Sciatic nerve (tissue), 2 donors: ENCODE measurements at places on chromosomes 4 and X.

- DNase-seq = no peak
These were observed 149.2 kb downstream of the KDM6A start for GRCh38 chrX:45022150-45022549.

DNA sequence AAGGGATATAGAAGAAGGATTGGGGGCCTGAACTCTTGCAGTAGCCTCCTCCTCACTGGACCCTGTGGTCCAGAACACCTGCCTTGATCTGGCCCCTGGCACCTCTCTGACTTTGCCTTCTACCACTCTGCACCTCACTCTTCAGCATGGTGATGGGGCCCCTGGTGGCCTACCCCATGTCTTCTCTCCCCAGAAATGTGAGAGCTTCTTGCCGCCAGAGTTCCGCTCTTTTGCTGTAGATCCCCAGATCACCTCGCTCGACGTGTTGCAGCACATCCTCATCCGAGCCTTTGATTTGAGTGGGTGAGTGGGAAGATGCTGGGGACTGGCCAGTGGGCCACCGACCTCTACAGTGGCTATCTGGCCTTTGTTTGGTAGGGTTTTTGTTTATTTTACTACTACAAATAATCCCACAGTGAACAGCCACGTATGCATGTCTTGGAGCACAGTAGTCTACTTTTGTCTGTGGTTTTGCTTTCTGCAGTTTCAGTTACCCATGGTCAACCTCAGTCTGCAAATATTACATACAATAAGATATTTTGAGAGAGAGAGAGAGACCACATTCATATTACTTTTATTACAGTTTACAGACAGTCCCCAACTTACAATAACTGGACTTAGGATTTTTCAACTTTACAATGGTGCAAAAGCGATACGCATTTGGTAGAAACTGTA, 1.8 kb downstream of the TBC1D25 start:
- DNase-seq = no peak

DNA sequence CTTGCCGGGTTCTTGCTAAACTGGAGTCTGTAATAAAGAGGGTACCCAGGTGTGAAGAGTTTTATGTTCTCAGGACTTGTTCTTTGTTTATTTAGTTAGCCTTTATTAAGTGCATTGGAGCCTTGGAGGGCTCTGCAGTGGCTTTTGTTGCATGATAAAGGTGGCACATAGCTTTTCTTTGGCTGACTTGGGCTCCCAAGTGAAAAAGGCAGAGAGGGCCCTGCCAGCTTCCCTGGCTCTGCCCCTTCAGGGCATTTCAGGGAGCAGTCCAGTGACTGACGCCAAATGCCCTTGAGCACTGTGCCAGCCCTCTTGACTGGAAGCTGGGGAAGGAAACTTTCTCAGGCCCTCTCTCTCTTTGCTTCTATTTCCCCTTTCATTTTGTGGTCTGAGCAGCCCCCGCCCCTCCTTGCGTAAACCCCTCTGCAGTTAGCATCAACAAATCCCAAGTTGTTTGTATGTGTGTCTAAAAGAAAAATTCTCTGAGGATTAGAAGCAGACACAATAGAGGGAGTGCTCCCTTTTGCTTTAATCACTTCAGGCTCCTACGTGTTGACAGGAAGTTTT, 152.2 kb downstream of the NHS start:
- DNase-seq = no peak

DNA sequence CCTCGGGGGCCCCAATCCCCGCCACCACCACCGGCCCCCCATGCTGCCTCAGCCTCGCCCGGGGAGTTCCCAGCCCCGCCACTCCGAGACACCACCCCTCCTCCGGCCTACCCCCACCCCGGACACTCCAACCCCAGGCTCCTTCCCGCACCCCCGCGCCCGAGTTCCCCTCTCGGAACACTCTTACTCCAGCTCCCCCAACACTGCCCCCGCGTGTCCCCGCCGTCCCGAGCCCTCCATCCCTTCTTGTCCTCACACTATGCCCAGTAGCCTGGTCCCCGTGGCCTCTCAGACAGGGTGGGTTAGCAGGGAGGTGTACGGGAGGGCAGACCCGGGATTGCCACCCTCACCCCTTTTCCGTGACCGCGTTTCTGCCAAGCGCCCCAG, 276.1 kb downstream of the BCOR start:
- no peak for DNase-seq

DNA sequence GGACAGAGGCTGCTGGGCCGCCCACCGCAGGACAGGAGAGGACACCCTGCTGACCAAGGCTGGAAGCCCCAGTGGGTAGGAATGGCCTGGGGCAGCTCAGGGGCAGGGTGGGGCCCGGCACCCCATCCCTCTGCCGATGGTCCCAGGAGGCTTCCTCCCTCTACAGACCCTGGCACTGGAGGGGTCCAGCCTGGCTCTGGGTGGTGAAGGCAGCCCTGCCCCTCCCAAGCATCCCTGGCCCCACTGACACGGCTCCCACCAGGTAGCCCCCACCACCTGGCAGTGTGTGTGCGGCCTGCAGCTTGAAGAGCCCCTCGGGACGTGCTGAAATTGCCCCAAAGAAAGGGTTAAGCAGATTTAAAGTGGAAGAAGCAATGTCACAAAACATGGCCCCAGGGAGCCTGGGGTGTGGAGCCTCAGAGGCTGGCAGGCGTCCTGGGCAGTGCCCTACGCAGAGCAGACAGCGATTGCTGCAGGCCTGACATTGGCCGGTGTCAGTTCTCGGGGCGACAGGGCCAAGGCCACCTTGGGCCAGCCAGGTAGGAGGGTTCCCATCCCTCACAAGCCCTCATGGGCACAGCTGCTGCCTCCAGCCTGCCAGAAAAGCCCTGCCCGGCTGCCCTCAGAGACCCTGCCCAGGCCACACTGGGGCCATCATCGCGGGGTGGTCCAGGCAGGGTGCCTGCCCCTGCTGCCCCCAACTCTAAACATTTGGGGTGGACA, 80.5 kb downstream of the FAM53A start:
- DNase-seq = no peak

DNA sequence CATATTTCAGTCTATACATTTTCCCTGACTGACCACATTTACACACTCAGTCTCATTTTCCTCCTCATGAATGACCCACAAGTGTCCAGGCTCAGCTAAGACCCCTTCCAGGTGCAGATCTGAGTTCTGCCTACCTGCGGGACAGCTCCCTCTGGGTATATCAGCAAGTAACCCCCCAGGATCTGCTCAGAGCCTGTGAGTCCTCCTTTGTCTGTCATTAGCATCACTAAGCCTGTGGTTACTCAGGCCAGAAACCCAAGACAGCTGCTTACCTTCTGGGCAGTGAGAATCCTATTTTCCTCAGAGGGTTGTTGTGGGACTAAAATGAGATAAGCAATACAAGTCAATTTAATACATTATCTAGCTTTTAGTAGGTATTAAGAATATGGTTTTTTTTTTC, 487.6 kb upstream of the BOD1L1 start:
- DNase-seq = no peak

- peak; percentile 85 for DNase-seq
These were observed 8.3 kb upstream of the BCOR start for GRCh38 chrX:40105835-40106675.

GRCh38 chrX:136146614-136147314, 569 bp upstream of the FHL1 start:
- no peak for DNase-seq

DNA sequence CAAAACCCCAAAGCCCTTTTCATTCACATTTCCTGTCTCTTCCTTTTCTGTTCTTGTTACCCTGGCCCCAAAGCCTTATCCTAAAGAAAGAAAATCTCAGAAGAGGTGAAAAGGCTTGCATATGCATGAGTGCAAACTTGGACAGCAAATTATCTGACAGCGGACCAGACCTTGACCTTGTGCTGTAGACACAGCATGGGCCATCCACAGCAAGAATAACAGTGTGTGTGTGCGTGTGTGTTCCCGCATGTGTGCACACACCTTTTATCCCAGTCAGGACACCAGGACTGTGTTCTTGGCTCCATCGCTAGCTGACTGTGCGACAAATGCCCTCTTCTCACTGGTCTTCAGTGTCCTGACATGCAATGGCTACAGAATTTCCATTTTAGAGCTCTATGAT, 35.3 kb downstream of the ZBTB49 start:
- DNase-seq = no peak

DNA sequence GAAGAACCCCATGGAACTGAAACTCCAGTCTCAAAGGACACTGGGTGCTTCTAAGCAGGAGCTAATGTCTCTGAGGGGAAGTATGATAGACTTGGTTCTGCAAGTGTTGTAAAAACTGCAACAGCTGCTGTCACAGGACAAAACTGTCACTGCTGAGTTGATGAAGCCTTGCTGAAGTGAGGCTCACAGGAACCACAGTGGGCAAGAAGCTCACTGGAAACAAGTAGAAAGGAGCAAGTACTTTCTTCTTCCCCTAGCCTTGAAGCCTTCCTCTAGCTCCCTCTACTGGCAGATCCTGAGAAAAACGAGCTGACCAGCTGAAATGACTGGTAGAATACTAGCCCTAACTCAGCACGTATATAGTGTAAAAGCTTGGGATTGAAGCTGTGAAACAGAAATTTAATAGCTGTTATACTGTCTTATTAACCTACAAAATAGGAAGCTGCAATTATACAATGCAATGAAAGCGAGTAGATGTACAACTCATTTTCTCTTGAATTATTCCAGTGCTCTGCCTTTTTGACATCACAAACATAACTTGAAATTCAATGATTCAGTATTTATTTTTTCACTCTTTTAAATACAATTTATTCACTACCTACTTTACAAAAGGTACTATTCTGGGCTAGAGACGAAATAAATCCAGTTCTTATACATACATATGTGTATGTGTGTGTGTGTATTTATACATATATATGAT, 91.4 kb downstream of the GABRB1 start:
- DNase-seq = peak; percentile 54

DNA sequence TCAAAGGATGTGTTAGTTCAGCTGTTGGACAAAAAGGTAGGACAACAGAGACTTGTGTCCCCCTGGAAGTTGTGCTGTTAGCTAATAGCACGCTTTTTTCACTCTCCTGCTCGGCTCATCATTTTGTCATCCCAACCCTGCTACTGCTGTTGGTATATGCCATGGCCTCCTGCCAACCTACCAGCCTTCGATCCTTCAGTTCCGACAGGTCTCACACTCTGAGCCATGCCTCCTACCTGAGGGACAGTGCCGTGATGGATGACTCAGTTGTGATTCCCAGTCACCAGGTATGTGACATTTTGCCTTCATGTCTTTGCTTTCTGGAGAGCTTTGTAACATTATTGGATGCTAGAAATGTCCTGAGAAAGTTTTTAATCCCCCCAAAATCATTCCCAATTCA, 268.1 kb downstream of the ANK2 start:
- no peak for DNase-seq
